Hepatic stellate cell (primary cell): ENCODE measurements at places on chromosomes 4 and X.

DNA sequence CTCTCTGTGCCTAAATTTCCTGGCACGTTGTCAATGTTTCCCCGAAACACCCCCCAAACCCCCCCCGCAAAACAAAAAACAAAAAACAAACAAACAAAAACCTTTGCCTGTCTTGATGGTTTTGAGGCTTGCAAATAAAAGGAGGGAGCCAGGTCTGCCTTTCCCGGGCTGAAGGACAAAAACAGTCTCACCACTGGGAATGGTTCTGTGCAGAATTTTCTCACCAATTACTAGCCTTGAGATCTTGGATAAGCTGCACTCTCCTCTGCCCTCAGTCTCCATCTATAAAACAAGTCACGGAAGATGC, 15.5 kb downstream of the NKX3-2 start:
- DNase-seq = no peak

- DNase-seq = no peak
These were observed 4.7 kb upstream of the FATE1 start for GRCh38 chrX:151711154-151711553.

DNA sequence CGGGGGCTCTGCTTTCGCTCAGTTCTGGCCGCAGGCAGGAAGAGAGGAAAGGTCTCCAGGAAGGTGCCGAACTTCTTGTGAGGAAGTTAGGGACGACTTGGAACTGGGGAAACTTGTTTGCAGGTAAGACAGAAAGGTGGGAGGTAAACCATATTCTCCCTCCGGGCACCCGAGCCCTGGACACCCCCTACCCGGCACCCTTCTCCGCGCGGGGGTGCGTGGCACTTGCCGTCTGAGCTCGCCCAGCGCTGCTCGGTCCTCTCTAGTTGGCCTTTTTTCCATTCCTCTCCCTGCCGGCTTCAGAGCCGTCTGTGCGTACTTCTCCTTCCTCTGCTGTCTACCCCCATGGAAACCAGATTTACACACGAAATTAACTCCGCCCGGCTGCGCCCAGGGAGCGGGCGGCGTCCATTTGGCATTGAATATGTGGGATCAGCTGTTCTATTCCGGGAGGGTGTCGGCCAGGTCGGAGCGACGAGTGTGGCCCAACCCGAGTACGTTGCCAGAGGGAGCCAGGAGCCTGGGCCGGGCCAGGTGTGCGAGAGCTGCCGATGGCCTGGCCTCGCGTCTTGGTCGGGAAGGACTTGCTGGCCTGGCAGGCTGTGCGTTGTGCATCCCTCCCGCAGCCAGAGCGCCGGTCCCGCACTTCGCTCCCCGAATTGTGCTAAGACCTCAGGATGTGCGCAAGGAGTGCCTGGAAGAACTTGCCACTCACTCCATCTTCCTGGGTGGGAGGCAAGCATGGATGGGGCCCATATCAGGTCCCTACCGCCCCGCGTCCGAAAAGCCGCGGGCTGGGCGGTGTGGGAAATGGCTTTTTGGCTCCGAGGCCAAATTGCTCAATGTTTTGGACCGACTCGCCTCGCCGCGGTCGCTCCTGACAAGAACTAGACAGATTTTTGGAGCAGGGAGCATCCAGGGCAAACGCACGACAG, 1.7 kb downstream of the PDGFRA start:
- DNase-seq = peak; percentile 55

DNA sequence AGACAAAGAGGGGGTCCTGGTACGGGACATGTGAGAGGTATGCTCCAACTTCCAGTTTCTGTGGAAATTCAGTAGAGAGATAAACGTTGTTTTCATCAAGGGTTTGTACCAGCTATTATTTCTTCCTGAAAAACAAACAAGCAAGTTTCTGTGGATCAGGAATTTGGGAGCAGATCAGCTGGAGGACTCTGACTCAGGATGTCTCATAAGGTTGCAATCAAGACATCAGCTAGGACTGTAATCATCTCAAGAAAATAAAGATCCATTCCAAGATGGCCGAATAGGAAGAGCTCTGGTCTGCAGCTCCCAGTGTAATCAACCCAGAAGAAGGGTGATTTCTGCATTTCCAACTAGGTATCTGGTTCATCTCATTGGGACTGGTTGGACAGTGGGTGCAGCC, 23.5 kb upstream of the NFKB1 start:
- peak; percentile 43 for DNase-seq

DNA sequence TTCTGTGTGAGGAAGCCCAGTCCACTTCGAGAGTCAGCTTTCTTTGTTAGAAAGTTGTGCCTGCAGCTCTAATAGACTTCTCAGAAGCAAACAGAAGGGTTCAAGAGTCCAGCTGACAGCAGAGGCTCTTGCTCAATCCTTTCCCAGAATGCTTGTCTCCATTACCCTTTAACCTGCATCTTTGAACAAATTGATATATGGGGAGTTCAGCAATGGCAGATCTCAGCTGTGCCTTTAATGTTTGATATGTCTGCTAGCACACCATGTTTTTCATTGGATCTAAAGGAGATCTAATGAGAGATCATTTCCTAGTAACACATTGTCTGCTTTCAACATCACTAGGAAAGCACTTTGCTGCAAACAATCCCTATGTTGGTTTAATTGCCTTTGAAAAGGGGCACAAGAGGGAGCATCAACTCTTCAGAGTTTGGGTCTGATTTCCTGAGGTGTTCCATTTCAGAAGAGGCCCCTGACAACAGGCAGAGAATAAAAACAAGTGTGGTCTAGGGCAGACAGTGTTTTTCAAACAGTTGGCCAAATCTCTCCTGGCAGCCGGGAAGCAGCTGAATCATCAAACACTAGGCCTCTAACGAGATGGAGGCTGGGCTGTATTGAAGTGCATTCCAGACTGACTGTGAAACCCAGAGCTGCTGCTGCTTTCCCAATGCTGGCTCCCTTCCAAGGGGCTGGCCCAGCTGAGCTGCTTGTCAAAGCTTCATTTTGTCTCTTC, 55.5 kb downstream of the LUZP4 start:
- peak; percentile 72 for DNase-seq

GRCh38 chr4:44861756-44862155, 135.4 kb upstream of the GNPDA2 start:
- no peak for DNase-seq

DNA sequence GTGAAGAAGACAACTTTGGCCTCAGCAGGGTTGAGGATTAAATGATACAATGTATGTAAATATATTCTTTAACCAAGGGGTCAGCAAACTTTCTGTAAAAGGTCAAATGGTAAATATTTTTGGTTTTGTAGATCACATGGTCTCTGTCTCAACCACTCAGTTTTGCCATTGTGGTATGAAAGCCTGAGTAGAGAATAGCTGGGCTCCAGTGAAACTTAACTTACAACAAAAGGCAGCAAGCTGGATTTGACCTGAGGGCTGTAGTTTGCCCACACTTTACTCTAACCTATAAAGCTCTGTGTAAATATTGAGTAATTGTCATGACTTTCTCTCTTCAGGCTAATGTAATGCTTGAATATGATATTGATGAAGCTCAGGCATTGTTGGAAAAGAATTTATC, 19.6 kb downstream of the VBP1 start:
- no peak for DNase-seq

GRCh38 chr4:136241221-136241986, 1290.9 kb downstream of the PCDH18 start:
- no peak for DNase-seq

- no peak for DNase-seq
These were observed 29.1 kb upstream of the FGF2 start for GRCh38 chr4:122797405-122798094.

- DNase-seq = no peak
These were observed 156.2 kb downstream of the GABRB1 start for GRCh38 chr4:47187608-47188007.

DNA sequence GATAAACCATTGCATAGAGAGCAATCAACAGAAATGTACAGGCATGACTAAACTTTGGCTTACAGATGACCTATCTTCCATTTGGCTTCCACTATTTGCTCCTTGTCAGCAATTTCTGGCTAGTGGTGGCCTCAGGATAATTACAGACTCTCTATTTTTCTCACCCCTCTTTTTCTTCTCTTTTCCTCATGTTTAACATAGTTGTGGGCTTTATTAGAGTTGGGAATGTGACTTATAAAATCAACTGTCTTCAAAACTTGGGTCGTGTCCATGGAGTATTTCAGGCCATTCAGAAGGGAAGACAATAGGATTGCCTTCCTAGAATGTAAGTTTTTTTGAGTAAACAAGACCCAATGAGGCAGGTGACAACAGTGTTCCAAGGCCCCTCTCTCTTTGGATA, 236.2 kb downstream of the FRAS1 start:
- peak; percentile 14 for DNase-seq

DNA sequence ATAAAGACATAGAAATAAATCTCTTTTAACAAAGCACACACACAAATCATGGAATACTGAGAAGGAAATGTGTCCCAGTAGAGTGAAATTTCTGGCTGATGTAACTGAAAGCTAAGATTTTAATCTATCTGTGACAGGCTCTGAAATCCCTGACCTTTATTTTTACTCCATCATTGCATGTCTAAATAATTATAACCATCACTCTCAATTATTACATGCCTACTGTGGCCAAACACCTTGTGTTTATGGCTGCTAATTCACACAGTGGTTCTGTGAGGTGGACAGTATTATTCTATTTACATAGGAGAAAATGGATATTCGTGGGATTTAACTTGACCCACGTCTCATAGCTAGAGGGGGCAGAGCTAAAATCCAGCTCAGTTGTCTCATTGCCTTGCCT, 438.1 kb downstream of the TLL1 start:
- no peak for DNase-seq

GRCh38 chrX:11409957-11410356, 116.7 kb downstream of the AMELX start:
- DNase-seq = no peak

GRCh38 chrX:46757052-46757451, 1.9 kb downstream of the SLC9A7 start:
- DNase-seq = no peak

GRCh38 chr4:157423526-157424020, 203.0 kb downstream of the GRIA2 start:
- no peak for DNase-seq

GRCh38 chrX:110985470-110985869, 110.5 kb upstream of the PAK3 start:
- DNase-seq = no peak

- no peak for DNase-seq
These were observed 736.1 kb upstream of the ADGRL3 start for GRCh38 chr4:60463857-60464502.

DNA sequence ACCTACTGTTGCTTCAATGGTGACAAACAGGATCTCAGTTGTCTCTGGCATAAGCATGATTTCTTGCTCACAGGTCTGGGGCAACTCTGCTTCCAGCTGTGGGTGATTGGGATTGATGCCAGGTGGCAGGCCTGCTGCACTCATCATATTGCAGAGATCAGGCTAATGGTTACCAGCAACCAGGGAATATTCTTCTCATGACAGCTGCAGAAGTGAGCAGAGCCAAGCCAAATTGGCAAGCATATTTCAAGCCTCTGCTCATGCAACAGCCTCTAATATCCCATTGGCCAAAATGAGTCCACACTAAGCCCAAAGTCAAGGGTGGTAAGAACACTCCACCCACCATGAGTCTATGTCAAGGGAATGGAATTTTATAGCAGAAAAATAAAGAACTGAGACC, 26.7 kb upstream of the TBC1D19 start:
- DNase-seq = peak; percentile 38

- DNase-seq = peak; percentile 6
These were observed 408.2 kb downstream of the SMARCA1 start for GRCh38 chrX:129115104-129115503.

DNA sequence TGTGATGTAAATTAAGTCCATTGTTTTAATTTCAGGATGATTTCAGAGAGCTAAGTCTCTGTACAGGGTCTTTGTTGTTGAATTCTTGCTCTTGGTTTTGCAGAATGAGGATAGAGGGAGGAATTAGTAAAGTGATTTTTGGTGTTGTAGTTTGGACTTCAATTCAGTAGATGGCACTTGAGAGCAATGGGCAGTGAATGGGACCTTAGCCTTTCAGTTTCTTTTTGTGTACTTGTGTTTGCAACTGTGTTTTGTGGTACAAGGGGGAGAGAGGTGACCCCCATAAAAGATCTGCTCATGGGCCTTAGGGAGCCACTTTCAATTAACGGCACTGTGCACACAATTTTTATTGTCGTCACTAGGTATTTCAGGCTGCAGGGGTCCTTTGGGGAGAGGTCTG, 340.0 kb downstream of the DCAF12L2 start:
- DNase-seq = no peak

DNA sequence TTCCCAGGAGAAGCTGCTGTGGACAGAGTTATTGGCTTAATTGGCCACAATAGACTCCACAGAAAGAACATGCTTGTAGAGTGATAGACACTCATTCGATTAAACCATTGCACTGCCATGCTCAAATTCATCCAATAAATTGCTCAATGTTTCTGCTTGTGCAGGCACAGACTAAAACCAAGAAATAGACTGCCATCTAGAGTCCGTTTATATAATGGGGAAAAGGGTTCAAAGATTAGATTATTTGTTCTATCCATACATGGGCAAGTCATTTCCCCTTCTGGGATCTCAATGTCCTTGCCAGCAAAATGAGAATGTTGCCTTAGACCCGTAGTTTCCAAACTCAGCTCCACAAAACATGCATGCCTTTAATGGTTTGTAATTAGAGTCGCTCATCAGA, 8.7 kb downstream of the SMIM10 start:
- DNase-seq = peak; percentile 34

GRCh38 chr4:37631551-37631950, 54.6 kb downstream of the RELL1 start:
- DNase-seq = no peak

DNA sequence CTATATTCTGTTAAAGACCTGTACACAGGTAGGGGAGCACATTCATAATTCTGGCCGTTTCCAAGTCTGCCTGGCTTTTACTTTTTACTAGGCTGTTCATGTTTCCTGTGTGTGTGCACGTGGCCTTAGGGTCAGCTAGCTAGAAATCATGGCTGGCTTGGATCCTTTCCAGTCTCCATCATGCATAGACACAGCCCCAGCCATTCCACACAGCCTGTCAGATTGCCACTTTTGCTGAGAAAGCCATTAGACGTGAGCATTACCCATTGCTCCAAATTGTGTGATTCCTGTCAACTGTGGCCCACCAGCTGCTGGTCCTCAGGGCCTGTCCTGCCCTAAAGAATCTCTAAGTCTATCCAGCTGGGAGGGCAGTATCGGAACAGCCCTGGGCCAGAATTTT, 11.4 kb upstream of the SORCS2 start:
- no peak for DNase-seq

GRCh38 chr4:7805533-7806337, 133.9 kb downstream of the AFAP1 start:
- DNase-seq = peak; percentile 62

DNA sequence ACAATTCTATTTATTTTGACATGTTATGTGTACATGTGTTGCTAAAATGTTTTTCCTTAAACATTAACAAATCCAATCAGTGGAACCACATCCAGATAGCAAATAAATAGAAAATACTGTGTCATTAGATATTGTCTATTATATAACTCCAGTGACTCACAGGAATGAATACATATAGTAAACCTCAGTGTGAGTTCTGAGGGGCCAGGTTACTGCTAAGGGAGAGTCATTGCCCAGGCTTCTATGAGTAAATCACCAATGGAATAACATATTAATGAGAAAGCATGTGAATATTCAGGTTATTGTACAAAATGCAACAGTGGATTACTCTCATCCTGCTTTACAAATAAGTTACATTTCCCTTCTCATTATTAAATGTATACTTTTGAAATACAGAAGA, 27.2 kb downstream of the TACR3 start:
- no peak for DNase-seq
